ENCODE measurements at places on chromosomes 7 and 10.

GRCh38 chr10:77371848-77372799 is 265.5 kb downstream of the KCNMA1 start:
- DNase-seq = no peak

DNA sequence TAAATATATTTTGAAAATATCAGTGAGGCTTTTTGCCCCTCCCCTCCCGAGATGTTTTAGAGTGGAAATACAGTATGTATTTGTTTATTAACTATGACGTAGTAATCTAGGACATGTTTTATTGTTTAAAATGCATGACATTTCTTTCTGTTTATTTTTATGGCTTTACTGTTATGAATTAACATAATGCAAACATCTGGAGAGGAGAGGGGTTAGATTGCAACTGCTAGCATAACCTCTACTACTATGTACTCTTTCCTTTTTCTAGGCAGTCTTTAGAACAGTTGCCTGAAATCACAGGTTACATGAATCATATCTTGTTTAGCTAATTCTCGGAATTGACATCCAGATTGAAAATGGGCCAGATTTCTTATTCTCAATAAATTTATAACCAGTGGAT is 7.4 kb downstream of the BTAF1 start:
- no peak for DNase-seq

DNA sequence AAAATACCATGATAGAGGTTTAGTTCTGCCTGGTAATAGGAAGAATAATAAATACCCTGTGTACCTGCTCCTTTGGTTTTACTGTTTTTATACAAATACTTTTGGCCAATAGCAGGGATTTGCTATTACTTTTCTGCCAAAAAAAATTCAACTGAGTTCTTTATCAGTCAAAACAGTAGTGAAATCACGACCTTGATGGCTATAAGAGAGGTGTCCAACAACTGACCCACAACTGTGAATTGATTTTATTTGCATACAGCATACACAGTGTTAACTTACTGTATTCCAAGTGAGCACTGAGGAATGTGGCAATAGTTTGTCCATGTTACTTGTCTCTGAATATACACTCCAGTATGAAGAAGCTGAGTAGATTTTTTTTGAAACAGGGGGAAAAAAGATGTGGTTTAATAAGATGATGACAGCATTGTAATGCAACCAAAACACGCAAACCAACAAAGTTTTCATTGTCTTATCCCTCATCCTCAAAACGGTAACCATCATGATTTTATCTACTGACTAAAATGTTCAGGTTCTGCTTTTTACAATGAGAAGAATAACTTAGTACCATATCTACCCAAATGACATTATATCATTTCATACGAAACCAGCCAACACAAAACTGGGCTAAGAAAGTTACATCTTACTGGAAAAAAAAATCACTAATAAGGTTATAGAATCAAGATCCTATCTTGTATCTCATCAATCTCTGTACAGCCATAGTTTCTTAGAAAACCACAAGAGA is 63.3 kb downstream of the GSAP start:
- no peak for DNase-seq

GRCh38 chr10:43930777-43931176 is 282.1 kb upstream of the ZNF32 start:
- no peak for DNase-seq

- DNase-seq = peak; percentile 93
Observed at GRCh38 chr7:157347217-157347904, 10.6 kb downstream of the DNAJB6 start.

- DNase-seq = no peak
Observed at GRCh38 chr7:26065652-26066051, 86.3 kb upstream of the NFE2L3 start.

GRCh38 chr7:91373111-91373800 is 109.0 kb downstream of the FZD1 start:
- no peak for DNase-seq

DNA sequence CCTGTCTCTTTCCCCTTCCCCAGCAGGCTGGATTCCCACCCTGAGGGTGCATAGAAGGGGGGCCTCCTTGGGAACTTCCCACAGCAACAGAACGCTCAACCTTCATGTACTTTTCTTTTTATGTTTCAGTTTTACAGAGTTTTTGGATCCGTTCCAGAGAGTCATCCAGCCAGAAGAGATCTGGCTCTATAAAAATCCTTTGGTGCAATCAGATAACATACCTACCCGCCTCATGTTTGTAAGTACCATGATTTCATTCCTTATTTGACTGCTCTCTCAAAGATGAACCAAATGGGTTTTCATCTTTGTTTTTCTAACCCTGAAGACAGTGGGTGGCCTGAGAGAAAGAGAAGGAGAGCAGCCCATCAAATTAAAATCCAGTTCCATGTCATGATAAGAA is 46.7 kb downstream of the PLPP4 start:
- peak; percentile 48 for DNase-seq

Measured in fibroblast of the aortic adventitia (primary cell).